ENCODE measurements at places on chromosomes 6 and 20.
A peak's percentile ranks its signal among the peaks of the same experiment; 100 is the strongest.

GRCh38 chr6:33344701-33345697, 27.5 kb upstream of the ZBTB22 start:
- peak; percentile 78 for DNase-seq

- no peak for DNase-seq
Observed at GRCh38 chr20:57545927-57546662, 14.8 kb upstream of the PCK1 start.

DNA sequence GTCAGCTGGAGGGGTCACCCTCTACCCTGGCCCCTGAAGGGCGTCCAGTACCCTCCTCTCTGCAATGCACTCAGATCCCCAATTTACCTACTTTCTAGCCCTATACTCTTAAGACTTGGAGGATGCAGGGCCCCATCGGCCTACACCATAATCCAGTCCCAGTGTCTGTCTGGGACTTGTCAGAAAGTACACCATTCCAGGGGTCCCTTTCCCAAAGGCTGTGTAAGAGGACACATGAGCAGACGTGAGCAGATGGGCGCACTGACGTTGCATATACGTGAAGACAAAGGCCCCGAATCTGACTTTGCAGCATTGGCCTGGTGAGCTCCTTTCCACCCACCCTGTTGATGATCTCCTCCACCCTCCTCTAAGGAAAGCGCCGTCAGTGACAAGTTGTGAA, 20.9 kb upstream of the SMOC2 start:
- DNase-seq: no peak

GRCh38 chr20:52828199-52828598, 144.0 kb upstream of the TSHZ2 start:
- no peak for DNase-seq

DNA sequence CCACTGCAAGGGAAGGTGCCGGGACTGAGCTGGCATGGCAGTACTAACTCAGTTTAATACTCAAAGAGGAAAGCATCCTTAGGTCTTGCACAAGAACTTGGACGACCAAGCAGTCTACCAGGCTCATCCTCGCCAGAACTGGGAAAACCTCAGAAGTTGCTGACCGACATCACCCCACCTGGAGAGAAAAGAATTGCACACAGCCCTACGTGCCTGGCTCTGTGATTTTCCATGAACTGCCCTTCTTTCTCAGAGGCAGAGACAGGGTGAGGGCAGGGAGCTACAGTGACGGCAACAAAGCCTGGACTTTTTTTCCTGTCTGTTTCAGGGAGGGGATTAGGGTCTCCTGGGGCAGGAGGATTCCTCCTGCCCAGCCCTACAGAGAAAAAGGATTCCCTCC, 8.0 kb downstream of the JAG1 start:
- DNase-seq: no peak

GRCh38 chr6:90295854-90296340, 746 bp downstream of the BACH2 start:
- peak; percentile 65 for DNase-seq

- no peak for DNase-seq
Observed at GRCh38 chr20:58381627-58382026, 7.4 kb upstream of the VAPB start.

GRCh38 chr6:44127186-44128019, at the start of the genes MRPL14 and TMEM63B:
MRPL14 (minus strand) TSS chr6:44127452; CDS start chr6:44116611, 10,841 bp downstream.
TMEM63B (plus strand) TSS chr6:44127554; CDS start chr6:44134585, 7,031 bp downstream.
- peak; percentile 90 for DNase-seq

DNA sequence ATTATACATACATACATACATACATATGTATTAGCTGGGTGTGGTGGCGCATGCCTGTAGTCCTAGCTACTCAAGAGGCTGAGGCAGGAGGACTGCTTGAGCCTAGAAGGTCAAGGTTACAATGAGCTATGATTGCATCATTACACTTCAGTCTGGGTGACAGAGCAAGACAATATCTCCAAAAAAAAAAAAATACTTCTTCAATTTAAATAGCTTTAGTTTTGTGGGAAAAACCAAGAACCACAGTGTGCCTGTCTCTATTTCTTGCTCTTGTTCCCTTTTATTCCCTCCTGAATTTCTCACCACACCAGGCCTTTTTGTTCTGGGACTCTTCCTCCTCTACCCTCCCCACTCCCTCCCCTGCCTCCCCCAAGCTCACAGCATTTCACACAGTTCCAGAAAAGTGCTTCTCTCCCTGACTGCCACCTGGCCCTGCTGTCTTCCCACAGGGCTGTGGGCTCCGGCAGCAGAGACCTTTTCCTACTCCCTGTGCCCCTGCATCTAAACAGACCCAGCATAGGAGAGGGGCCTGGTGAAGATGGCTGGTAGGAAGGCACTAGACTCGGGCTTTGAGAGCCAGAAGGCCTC, 1.3 kb downstream of the C20orf203 start:
- DNase-seq: no peak

DNA sequence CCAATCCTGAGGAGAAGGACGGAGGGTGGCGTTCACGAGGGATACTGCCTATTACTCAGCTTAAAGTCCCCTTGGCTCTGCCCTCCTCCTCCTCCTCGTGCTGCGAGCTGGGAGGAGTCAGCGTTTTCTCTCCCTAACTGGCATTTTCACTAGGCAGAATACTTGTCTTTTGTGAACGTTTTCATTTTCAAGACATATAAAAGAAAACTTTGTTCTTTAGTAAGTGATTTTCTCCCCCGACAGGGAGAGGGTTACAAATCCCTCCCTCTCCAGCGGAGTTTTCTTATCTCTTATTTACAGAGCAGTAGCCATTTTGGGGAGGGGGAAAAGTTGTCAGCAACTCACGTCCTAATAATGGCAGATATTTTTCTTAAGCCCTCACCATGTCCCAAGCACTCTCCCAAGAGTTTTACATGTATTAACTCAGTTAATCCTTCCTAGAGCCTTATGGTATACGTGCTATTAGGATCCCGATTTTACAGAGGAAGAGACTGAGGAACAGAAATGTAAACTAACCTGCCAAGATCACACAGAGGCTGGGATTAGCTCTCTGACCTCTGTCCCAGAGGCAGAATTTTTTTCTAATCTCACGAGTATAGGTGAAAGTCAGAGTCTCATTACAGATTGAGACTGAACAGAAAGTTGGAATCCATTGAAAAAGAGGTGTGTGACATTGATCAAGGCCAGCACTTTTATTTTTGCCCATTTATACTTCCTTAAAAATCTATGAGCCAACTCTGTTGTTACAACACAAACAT, 30.0 kb upstream of the ZNF217 start:
- peak; percentile 94 for DNase-seq

DNA sequence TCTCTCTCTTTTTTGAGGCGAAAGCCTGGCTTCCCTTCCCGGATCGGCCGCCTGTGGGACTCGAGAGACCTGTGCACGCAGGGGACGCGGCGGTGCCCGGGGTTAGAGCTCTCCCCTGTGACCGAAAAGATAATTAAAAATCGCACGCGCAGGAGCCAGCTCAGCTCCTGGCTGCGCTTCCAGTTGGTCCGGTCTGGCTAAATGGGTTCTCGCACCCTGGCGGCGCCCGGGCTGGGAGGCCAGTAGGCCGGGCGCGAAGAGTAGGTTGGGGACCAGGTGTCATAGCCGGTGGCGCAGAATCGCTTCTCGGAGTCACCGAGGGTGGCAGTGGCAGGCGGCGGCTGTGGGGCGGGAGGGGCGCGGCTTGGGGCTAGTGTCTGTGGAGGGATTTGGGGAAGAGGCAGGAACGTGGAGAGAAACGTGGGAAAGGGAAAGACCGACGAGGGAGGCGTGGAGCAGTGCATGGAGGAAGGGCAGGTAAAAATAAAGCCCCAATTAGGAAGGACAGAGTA, 41.9 kb upstream of the SUPT3H start:
- peak; percentile 83 for DNase-seq

GRCh38 chr6:50922579-50923525, 104.2 kb downstream of the TFAP2B start:
- no peak for DNase-seq

GRCh38 chr6:16078064-16078463, 50.8 kb upstream of the MYLIP start:
- DNase-seq: no peak

- DNase-seq: no peak
Observed at GRCh38 chr20:35917077-35917476, 37.2 kb downstream of the SCAND1 start.

Data from kidney tubule cell (primary cell).